Natural killer cell treated with Interleukin-12 subunit alpha and Interleukin-12 subunit beta and Interleukin-15 and Interleukin-18, amount 100 ng/mL, for 72 hours (primary cell): ENCODE measurements at places on chromosomes 6 and 20. TPM values are rescaled to one million over a fixed set of nuclear protein-coding genes. Genes with fewer than 3 reads are reported as not detected.

GRCh38 chr6:161011492-161012480 is 20.2 kb downstream of the MAP3K4 start:
- peaks cover 6% of the 10 kb centered on the region for H3K36me3 ChIP-seq
- H3K27ac ChIP-seq: no peak overlapping the region
- H3K4me1 ChIP-seq: peaks cover 28% of the 10 kb centered on the region
- H3K27me3 ChIP-seq: no peaks in the 10 kb centered on the region
- no peak for DNase-seq

Gene LY6G6C
- not detected for total RNA-seq

Gene MROH8
- total RNA-seq: 2.1 TPM

Gene MEP1A
- not detected for total RNA-seq

- H3K36me3 ChIP-seq: no peaks in the 10 kb centered on the region
- peaks cover 37% of the 10 kb centered on the region for H3K4me1 ChIP-seq
- no peaks in the 10 kb centered on the region for H3K27me3 ChIP-seq
- H3K27ac ChIP-seq: peak overlapping the region; percentile 89
These were observed 223.3 kb downstream of the TMEM242 start for GRCh38 chr6:157099912-157100593.

GRCh38 chr6:127496471-127496870 is 22.7 kb downstream of the MTCL3 start:
- H3K4me1 ChIP-seq: peaks cover 8% of the 10 kb centered on the region
- no peak overlapping the region for H3K27ac ChIP-seq
- DNase-seq: no peak
- H3K4me3 ChIP-seq: no peak overlapping the region
- no peaks in the 10 kb centered on the region for H3K36me3 ChIP-seq
- peaks cover 31% of the 10 kb centered on the region for H3K27me3 ChIP-seq

Gene LY6G5C
- 8.8 TPM for total RNA-seq

GRCh38 chr20:45308117-45308778 is at the start of gene MATN4:
TSS of gene MATN4 (minus strand) at chr20:45308299. CDS start at chr20:45305582, 2,717 bp downstream.
- peaks cover 9% of the 10 kb centered on the region for H3K4me1 ChIP-seq
- peaks cover 35% of the 10 kb centered on the region for H3K27me3 ChIP-seq
- no peak for DNase-seq
- H3K36me3 ChIP-seq: no peaks in the 10 kb centered on the region

Gene GPLD1
- total RNA-seq: 0.45 TPM

GRCh38 chr6:130158056-130158455 is 64.7 kb downstream of the SAMD3 start:
- H3K36me3 ChIP-seq: peaks cover 5% of the 10 kb centered on the region
- no peak for DNase-seq
- peak overlapping the region; percentile 65 for H3K27ac ChIP-seq

GRCh38 chr6:89944826-89945407 is 50.6 kb downstream of the GJA10 start:
- H3K36me3 ChIP-seq: no peaks in the 10 kb centered on the region
- H3K27ac ChIP-seq: peak overlapping the region; percentile 87
- no peak for DNase-seq
- H3K27me3 ChIP-seq: no peaks in the 10 kb centered on the region
- peaks cover 14% of the 10 kb centered on the region for H3K4me1 ChIP-seq
- no peak overlapping the region for H3K4me3 ChIP-seq

Gene PTGIS
- total RNA-seq: not detected

GRCh38 chr6:138107752-138108592 is 753 bp upstream of the PERP start:
- H3K27me3 ChIP-seq: peaks cover 35% of the 10 kb centered on the region
- peak overlapping the region; percentile 31 for H3K27ac ChIP-seq
- H3K4me3 ChIP-seq: peak overlapping the region; percentile 84
- no peaks in the 10 kb centered on the region for H3K36me3 ChIP-seq

DNA sequence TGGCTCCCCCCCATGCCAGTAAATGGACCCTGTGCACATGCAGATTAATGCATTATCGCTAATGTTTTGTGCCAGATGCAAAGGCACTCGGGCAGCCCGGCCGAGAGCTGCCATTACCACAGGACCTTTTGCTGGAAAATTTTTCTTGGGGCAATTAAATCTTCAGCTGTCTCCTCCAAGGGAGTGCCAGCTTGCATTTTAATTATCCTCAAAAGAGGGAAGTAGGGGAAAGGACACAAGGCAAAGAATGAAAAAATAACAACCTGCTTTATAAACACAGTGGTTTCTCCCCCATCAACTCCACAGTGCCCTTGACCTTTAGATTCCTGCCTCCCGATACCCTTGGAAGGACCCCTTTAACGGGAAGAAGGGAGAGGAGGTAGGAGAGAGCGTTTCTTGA is 48.2 kb downstream of the PDYN start:
- H3K27me3 ChIP-seq: peaks cover 38% of the 10 kb centered on the region
- H3K36me3 ChIP-seq: no peaks in the 10 kb centered on the region
- H3K4me1 ChIP-seq: no peaks in the 10 kb centered on the region
- no peak for DNase-seq
- no peak overlapping the region for H3K4me3 ChIP-seq

Gene MCCD1
- total RNA-seq: not detected

GRCh38 chr6:167148021-167148420 is 9.8 kb downstream of the GPR31 start:
- DNase-seq: no peak
- peaks cover 22% of the 10 kb centered on the region for H3K27me3 ChIP-seq
- H3K36me3 ChIP-seq: no peaks in the 10 kb centered on the region

Gene FOXQ1
- total RNA-seq: not detected

DNA sequence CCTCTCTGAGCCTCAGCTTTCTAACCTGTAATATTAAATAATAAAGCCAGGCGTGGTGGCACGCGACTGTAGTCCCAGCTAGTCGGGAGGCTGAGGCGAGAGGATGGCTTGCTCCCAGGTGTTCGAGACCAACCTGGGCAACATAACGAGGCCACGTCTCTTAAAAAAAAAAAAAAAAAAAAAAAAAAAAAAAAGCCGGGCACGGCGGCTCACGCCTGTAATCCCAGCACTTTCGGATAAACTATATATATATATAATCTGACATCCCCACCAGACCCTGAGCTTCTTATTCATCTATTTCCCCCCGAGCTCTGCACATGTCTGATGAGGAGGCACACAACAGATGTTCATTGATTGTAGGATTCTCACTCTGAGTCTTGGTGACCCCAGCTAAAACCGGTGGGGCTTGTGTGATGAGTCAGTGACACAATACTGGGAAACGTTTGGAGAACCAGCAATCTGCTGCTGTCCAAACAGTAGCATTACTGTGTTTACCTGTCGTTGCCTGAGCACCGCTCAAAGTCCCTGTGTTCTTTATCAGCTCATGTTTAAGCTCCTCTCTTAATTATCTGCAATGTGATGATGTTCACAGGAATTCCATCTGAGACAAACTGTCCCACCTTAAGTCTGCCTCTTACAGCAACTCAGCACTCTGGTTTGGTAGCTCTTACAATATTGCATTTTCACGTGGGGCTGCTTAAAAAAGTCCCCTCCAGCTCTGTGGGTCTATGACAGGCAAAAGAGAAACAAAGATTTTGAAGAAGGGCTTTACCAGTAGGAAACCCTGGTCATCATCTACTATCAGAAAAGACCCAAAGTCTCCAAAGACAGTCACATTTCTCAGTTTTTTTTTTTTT is 1.0 kb upstream of the SPATA2 start:
- no peaks in the 10 kb centered on the region for H3K36me3 ChIP-seq
- peak overlapping the region; percentile 91 for H3K4me3 ChIP-seq
- peak overlapping the region; percentile 92 for H3K27ac ChIP-seq
- peaks cover 31% of the 10 kb centered on the region for H3K4me1 ChIP-seq

DNA sequence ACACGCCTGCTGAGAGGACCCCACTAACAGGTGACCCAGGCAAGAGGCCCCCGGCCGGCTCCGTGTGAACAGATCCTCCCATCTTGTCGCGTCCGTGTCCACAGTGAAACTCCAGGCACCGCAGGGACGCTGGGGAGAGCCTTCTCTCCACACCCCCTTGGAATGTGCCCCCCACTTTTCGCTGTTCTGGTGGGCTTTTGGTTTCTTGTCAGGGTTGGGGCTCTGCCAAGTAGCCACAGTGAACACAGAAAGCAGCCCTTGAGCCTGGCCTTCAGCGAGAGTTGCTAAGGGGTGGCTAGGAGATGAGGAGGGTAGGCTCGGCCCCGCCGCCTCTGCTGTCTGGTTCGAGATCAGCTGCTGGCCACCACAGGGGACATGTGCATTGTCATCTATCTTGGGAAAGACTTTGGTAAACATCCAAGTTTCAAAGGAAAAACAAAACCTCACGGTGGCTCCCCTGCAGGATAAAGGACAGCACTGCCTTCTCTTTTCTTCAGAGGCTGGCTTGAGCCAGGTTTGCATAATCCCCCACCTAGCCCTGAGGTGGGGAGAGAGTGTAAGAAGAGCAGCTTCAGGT is 22.7 kb downstream of the SYNDIG1 start:
- no peaks in the 10 kb centered on the region for H3K27me3 ChIP-seq
- no peak overlapping the region for H3K4me3 ChIP-seq
- H3K4me1 ChIP-seq: no peaks in the 10 kb centered on the region
- no peak overlapping the region for H3K27ac ChIP-seq

- no peaks in the 10 kb centered on the region for H3K27me3 ChIP-seq
- H3K27ac ChIP-seq: no peak overlapping the region
- no peaks in the 10 kb centered on the region for H3K36me3 ChIP-seq
- H3K4me1 ChIP-seq: no peaks in the 10 kb centered on the region
These were observed 73.9 kb downstream of the CBFA2T2 start for GRCh38 chr20:33563788-33564187.

GRCh38 chr6:26016245-26016962 is 53.8 kb downstream of the TRIM38 start:
- peaks cover 17% of the 10 kb centered on the region for H3K4me1 ChIP-seq
- H3K27ac ChIP-seq: peak overlapping the region; percentile 70
- no peaks in the 10 kb centered on the region for H3K36me3 ChIP-seq
- no peaks in the 10 kb centered on the region for H3K27me3 ChIP-seq

Gene GNMT
- 0.26 TPM for total RNA-seq

- H3K36me3 ChIP-seq: no peaks in the 10 kb centered on the region
- no peak overlapping the region for H3K27ac ChIP-seq
- peaks cover 74% of the 10 kb centered on the region for H3K4me1 ChIP-seq
These were observed 124.8 kb downstream of the MAP3K7 start for GRCh38 chr6:90462102-90462501.

- DNase-seq: no peak
- no peaks in the 10 kb centered on the region for H3K4me1 ChIP-seq
- H3K36me3 ChIP-seq: no peaks in the 10 kb centered on the region
- no peak overlapping the region for H3K27ac ChIP-seq
- H3K27me3 ChIP-seq: peaks cover under 1% of the 10 kb centered on the region
These were observed 8.6 kb downstream of the HS3ST5 start for GRCh38 chr6:114334237-114334636.

DNA sequence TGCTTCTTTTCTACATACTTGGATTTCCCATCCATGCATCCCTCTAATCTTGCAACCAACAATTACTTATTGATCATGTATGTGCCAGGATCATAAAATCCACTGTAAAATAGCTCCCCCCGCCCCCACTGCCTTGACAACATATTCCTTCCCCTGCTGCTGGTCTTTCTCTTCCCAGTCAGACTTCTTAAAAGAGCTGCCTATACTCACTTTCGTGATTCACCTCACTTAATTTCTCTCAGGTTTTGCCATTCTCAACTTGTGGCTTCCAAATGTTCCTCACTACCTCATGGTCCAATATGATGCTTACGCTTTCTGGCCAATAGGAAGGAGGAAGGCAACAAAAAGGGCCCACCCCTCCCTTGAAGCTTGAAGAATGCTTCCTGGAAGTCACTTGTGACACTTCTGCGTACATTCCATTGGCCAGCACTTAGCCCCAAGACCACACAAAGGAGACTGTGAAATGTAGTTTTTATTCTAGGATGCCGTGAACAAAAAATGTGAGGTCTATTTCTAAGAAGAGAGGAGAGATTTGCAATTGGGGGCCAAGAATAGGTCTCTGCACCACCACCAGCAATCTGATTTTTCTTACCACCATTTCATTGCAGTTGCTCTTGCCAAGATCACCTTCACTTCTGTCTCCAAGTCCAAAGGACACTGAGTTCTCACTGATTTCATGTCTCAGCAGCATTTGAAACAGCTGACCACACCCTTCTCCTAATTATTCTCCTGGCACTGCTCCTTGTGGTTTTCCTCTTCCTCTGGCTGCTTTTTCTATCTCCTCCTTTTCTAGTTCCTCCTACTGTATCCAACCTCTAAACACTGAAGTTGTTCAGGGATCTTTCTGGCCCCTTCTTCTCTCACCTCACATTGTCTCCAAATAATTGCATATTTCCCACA is 30.8 kb downstream of the CD164 start:
- H3K4me3 ChIP-seq: no peak overlapping the region
- no peaks in the 10 kb centered on the region for H3K27me3 ChIP-seq
- H3K36me3 ChIP-seq: peaks cover 17% of the 10 kb centered on the region
- DNase-seq: no peak
- H3K4me1 ChIP-seq: peaks cover 25% of the 10 kb centered on the region

DNA sequence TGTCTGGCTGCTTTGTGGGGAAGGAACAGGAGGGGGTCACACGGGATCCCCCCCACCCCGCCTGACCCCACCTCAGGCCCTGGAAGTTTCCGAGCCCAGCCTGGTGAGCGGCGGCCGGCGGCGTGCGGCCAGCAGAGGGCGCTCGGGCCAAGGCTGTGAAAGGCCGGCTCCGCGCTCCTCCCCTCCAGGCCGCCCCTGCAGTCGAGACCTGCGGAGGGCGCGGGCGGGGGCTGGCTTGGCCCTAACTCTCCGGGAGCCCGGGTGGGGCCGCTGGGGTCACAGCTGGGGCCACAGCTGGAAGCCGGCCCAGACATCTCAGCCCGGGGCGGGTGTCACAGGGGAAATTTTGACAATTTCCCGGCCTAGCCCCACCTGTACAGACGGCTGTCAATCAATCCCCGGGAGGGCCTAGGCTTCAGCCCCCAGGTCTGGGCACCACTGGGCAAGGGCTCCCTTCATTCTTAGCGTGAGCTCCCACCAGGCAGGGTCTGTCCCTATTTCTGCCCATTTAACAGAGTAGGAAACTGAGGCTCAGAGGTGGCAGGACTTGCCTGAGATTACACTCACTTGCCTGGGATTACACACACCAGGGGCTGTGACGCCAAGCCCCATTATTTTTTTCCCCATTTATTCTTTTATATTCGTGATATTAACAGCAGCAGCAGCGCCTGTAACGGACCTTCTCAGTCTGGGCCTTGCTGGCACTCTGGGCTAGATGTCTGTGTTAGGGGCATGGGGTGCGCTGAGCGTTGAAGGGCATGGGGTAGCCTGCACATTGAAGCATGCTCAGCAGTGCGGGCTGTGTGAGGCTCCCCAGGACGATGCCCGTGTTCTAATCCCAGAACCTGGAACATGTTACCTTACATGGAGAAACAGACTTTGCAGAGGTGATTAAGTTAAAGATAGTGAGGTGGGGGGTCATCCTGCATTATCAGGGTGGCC is 23.0 kb downstream of the ZBP1 start:
- H3K27me3 ChIP-seq: no peaks in the 10 kb centered on the region
- peaks cover 6% of the 10 kb centered on the region for H3K4me1 ChIP-seq
- H3K27ac ChIP-seq: no peak overlapping the region
- H3K36me3 ChIP-seq: no peaks in the 10 kb centered on the region
- peak; percentile 80 for DNase-seq

- H3K36me3 ChIP-seq: peaks cover 6% of the 10 kb centered on the region
- peaks cover 10% of the 10 kb centered on the region for H3K4me1 ChIP-seq
- no peak overlapping the region for H3K27ac ChIP-seq
- H3K27me3 ChIP-seq: peaks cover 15% of the 10 kb centered on the region
- H3K4me3 ChIP-seq: no peak overlapping the region
- DNase-seq: no peak
These were observed 65.4 kb upstream of the SLC22A16 start for GRCh38 chr6:110541701-110542309.

Gene KCNQ5
- 3.8 TPM for total RNA-seq
